ENCODE measurements at places on chromosomes 2 and 18.
A peak's percentile ranks its signal among the peaks of the same experiment; 100 is the strongest.

GRCh38 chr2:9678544-9678943 lies 47.7 kb upstream of the YWHAQ start:
- DNase-seq = no peak

- no peak for DNase-seq
These were observed 31.8 kb downstream of the METAP1D start for GRCh38 chr2:172031536-172031935.

GRCh38 chr18:78080081-78080480 lies 830.4 kb downstream of the GALR1 start:
- DNase-seq = no peak

DNA sequence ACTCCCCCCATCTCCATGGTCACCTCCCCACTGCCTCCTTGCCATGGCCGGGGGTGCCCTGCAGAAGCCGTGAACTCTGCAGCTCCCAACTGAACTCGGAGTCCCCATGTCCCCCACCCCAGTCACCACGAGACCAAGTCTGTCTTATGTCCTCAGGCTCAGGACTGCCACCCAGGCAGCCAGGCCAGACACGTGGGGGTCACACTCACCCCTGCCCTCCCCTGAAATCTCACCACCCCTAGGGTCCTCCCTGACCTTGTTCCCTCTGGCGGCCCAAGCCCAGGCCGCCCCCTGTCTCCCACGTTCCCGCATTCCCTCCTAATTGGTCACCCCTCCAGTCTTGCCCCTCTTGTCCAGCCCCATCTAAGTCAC lies 11.0 kb downstream of the AQP12A start:
- no peak for DNase-seq

DNA sequence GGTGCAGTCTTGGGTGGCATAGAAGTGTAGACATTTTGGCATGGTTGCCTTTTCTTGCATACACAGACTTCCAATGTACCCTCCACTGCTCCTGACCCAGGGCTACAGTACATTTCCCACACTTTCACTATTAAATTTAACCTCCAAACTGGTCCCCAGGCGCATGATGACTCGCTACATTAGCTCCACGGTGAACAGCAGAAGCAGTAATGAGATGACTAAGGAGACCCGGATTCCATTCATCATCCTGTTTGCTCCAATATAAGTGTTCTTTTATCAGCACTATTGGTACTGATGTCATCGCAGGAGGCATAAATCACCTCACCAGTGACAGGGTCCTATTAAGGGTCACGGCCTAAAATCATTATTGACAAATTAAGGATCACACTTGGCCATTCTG lies 316.5 kb downstream of the EN1 start:
- no peak for DNase-seq

GRCh38 chr2:160747501-160748170 lies 254.0 kb upstream of the RBMS1 start:
- DNase-seq = peak; percentile 20

- DNase-seq = no peak
These were observed 58.3 kb downstream of the SMIM21 start for GRCh38 chr18:75369026-75369721.

GRCh38 chr2:64943387-64944150 lies 45.6 kb upstream of the SLC1A4 start:
- DNase-seq = no peak

- DNase-seq = no peak
These were observed 55.8 kb downstream of the ID2 start for GRCh38 chr2:8737571-8738175.

DNA sequence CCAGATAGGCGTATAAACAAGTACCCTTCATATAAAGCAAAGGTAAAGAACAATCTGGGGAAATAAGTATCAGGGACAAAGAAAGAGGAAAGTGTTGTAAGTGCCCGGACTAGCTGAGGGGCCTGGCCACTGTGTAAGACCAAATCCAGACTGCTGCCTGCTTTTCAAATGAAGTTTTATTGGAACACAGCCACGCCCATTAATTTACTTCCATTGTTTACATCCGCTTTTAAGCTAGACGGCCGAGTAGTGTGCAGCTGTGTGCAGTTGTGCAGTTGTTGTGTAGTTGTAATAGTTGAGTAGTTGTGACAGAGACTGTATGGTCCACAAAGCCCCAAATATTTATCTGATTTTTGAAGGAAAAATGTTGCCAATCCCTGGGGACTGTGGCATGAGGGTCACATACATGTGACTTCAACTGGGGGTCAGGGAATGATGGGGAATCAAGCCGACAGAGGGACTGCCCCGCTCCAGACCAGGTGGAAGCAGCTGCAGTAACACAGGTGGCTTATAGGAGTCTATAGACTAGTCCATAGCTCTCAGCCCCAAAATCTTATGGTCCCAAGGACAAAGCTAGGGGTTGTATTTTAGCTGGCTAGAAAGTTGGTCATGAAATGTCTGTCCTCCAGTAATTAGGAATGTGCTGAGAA lies 30.0 kb downstream of the FHL2 start:
- no peak for DNase-seq

- no peak for DNase-seq
These were observed 156.6 kb downstream of the DTNA start for GRCh38 chr18:34866739-34867138.

DNA sequence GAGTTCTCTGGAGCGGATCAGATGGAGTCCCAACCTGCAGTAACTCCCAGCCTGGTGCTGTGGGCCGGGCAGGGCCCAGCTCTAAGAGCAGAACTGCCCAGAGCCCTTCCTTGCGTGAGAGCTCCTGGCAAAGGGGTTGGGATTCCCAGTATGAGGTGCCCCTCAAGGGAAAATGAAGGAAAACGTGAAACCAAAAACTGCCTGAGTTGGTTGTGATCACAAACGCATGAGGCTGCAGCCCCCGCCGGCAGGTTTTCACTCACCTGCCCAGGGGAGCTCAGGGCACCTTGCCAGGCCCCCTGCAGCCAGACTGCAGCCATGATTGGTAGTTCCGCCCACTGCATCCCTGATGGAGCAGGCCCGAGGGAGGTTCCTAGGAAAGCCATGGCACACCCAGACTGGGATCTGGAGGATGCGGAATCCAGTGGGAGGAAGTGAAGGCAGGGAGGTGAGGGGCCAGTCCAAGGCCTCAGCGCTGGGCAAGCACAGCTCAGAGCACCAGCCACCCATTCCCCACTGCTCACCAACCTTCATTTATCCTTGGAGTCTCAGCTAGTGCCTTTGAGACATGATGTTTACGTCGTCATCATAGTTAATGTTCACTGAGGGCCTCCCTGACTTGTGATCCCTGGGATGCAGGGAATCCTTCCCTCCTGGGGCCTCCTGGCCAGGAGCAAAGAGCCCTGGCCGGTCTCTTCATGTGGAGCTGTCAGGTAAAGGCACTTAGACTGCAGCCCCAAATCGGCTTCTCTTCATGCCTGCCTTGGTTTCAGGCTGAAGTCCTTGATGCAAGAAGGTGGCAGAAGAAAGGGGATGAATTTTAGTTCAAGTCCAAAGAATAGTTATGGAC lies 103.2 kb downstream of the INHBB start:
- no peak for DNase-seq

DNA sequence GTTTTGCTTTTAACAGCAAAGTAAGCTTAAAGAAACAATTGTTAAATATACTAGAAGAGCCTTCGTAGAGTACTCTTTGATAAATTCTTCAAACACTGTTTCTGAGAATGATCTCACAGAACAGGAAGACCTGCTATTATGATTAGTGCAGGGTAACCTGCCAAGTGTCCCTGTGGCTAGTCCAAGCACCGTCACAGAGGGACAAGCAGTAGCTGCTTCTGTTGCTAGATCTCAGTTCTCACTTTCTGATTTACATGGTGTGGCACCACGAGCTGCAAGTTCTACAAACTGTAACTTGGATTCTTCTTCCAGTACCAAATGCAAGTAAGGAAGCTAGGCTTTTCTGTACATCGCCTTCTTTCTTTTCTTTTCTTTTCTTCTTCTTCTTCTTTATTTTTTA lies 121.5 kb downstream of the PIEZO2 start:
- DNase-seq = no peak

- DNase-seq = no peak
These were observed 118.9 kb upstream of the POU3F3 start for GRCh38 chr2:104734937-104735586.

GRCh38 chr2:68365087-68365486 lies at the start of gene PLEK:
TSS of gene PLEK (plus strand) at chr2:68365282. CDS start at chr2:68365352, 70 bp downstream.
- DNase-seq = no peak

GRCh38 chr18:47893939-47894699 lies 36.3 kb downstream of the SMAD2 start:
- DNase-seq = no peak

DNA sequence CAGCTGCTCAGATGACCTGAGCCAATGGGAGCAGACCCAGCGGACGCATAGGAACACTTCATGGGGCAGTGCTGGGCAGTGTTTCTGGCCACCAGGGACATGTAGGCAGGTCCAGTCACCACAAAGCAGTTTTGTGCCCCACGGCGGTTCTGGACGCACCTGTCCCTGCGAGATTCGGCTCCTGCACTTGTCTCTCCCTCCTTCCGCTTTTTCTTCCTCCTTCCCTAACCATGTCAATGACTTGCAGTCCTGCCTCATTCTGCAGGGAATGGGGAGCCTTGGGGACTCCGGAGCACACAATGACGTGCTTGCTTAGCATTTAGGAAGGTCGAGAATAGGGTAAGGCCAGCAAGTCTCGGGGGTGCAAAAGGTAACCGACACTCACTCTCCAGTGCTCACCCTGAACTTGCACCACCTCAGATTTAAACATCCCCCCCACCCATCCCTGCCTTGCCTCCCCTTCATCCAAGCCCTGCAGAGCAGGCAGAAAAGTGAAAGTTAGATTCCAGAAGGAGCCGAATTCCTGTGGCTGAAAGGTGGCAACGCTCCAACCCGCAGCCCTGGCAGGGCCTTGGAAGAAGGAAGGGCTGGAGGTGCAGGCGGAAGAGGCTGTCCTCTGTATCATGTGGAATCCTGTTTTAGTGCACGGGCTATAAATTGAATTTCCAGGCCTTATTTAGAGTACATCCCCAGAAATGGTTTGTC lies 40.5 kb upstream of the ATG16L1 start:
- DNase-seq = peak; percentile 56

- no peak for DNase-seq
These were observed 182.9 kb downstream of the IKZF2 start for GRCh38 chr2:212968284-212969081.

GRCh38 chr18:3653851-3654441 lies 204.0 kb downstream of the TGIF1 start:
- no peak for DNase-seq

DNA sequence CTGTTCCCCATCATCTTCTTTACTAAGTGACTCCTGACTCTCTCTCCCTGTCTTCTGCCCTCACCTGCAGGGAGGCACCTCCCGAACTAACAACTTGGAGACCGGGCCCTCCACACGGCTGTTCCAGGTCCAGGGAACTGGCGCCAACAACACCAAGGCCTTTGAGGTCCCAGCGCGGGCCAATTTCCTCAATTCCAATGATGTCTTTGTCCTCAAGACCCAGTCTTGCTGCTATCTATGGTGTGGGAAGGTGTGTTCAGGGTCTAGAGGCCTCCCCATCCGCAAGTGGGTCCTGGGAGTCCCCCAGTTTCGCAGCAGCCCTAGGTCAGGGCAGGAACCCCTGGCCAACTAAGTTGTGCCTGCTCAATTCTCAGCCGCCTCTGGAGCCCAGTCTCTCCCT lies 15.5 kb downstream of the VIL1 start:
- no peak for DNase-seq
